Suprapubic skin (tissue), 4 donors: ENCODE measurements at places on chromosomes 1 and 21. TPM values are rescaled to one million over a fixed set of nuclear protein-coding genes. Genes with fewer than 3 reads are reported as not detected.

DNA sequence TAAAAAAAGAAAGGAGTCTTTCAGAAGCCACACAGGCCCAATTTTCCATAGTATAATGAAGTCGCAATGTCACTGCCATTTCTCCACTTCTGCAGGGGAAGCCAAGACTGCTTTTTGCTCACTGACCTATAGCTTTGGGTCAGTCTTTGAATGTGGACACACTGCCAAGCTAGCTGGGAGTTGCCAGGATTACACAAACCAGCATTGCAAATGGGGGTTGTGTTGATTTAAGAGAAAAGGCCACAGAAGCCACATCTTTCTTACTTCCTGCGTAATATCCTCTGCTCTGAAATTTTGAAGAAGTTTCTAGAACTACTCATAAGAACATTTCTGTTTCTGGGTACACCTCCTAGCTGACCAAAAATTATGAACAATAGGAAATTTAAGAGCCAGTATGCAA lies 45.8 kb upstream of the SAMSN1 start:
- H3K4me1 ChIP-seq = no peaks in the 10 kb centered on the region
- no peak overlapping the region for H3K27ac ChIP-seq
- no peak overlapping the region for H3K4me3 ChIP-seq
- no peaks in the 10 kb centered on the region for H3K27me3 ChIP-seq

DNA sequence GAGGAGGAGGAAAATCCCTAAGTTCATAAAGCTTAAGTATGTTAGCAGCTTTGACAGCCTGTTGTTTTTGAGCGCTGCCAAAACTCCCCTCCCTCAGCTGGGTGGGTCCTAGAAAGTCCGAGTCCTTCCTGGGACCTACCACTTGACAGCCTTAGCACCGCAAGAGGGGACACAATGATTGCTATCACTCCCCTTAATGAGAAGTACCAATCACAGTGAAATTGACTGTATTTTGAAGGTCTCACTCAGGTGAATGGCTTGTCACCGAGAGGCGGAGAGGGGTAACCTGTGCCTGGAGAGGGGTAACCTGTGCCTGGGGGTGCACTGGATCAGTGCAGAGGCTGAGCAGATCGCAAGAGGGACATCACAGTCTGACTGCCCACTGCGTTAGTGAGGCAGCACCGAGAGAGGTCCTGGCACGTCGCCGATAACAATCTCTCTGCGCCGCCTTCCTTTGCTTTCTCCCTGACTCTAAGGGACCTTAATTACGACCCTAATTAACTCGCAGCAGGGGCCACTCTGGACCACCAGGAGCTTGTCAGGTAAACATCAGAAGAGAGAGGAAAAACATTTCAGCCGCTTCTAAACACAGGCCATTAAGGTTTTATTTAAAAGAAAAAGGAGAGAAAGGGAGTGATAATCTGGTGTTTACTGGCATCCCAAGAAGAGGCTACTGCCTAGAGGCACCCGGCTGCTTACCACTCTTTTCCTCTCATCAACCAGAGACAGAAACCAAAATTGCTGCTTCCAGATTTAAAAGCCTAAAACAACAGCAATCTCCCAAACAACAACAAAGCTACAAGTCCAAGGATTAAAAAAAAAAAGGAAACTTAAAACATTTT lies 25.7 kb upstream of the KCNK1 start:
- H3K27me3 ChIP-seq = no peaks in the 10 kb centered on the region
- H3K36me3 ChIP-seq = no peaks in the 10 kb centered on the region
- no peak for DNase-seq

- H3K4me1 ChIP-seq = peaks cover 49% of the 10 kb centered on the region
- peak overlapping the region; percentile 20 for H3K27ac ChIP-seq
- peaks cover 20% of the 10 kb centered on the region for H3K36me3 ChIP-seq
- DNase-seq = no peak
These were observed 2.4 kb downstream of the SPRTN start for GRCh38 chr1:231340328-231341013.

DNA sequence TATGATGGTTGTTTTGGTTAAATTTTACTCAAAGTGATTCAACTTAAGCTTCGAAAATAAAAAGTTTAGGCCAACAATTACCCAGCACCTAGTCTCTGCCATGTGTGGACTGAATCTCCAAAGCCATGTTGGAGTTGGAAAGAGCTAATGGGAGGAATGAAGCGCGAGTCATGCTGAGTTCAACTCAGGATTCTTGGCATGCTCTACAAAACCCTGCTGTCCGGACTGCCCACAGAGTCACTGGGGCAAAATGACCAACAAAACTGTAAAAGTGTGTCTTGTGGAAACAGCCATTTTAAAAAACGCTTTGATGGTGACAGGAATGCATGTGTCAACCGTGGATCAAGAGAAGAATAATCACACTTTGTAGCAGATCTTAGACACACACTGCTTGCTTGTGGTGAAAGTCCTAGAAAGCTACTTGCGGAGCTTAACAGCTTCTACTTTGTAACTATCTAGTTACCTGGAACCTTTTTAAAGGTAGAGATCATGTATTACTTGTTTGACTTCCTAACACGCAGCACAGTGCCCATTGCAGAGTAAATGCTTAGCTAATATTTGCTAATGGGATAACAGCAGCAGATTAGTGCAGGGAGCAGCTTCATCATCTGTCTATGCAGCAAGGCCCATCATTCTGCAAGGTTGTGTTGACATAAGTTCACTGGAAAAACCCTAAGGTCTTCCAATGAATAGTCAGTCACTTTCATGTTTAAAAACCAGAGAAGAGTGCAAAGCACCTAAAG lies 7.0 kb upstream of the GBP6 start:
- no peaks in the 10 kb centered on the region for H3K27me3 ChIP-seq
- H3K4me3 ChIP-seq = no peak overlapping the region
- H3K4me1 ChIP-seq = peaks cover 3% of the 10 kb centered on the region
- no peak overlapping the region for H3K27ac ChIP-seq

DNA sequence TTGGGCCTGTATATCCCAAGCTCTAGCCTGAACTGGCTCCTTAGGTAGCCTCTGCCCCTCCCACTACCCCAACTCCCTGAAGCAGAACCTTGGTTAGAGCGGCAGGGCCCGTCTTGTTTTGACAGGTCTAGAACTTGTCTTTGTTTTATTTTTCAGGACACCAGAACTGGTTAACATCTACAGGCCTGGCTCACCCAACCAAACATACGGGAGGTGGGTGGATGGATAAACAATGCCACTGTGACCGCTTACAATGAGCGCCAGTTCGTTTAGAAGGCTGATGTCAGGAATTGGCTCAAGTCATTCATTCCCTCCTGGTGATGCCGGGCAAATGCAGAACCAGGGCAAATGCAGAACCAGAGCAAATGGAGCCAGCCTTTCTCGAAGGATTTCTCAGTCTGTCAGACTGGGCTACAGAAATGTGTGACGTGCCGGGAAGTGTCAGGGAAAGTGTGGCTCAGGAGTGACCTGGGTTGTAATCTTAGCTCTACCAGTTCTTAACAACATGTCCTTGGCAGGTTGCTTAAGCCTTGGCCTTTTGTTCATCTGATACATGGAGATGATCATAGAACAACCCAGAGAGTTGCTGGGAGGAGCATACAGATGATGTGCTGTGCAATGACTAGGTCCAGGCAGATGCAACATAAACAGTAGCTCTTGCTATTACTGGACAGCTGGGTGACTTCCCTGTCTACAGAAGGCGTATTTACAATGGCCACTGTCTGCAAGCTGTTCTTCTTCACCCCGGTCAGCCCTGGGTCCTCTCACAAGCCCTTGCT lies 30.5 kb upstream of the BTG2 start:
- H3K27me3 ChIP-seq = no peaks in the 10 kb centered on the region
- peak overlapping the region; percentile 86 for H3K27ac ChIP-seq
- no peak overlapping the region for H3K4me3 ChIP-seq
- H3K4me1 ChIP-seq = peaks cover 81% of the 10 kb centered on the region
- no peak for DNase-seq

DNA sequence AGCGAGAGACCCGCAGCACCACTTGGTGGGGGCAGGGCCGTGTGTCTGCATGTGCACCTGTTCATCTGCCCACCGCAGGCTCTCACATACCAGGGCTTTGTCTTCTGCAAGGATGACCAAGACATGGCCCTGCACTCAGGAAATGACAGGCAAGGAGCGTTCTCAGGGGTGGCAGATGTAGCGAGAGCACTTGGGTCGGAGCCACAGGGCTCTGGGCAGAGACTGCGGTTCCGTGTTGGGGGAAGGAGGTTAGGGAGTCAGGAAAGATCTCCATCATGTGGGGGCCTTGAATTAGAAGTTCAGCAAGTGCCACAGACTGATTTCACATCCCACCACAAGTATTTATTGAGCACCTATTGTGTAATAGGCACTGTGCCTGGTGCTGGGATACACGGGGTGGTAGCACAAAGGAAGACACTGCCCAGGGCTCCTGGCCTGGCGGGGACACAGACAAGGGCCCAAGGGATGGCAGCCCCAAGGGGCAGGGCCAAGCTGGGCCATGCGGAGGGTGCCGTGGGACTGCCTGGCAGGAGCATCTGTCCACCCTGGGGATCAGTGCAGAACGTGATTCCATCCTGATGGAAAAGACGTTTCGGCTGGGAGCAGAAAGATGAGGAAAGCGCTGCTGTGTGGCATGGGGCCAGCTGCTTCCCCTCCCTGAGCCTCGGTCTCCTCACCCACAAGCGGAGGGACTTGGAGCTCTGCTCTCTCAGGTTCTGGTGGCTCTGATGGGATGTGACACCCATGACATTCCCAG lies 11.4 kb upstream of the SPSB1 start:
- DNase-seq = no peak
- H3K36me3 ChIP-seq = no peaks in the 10 kb centered on the region
- H3K4me1 ChIP-seq = peaks cover 37% of the 10 kb centered on the region
- H3K27ac ChIP-seq = peak overlapping the region; percentile 1
- no peak overlapping the region for H3K4me3 ChIP-seq
- no peaks in the 10 kb centered on the region for H3K27me3 ChIP-seq

GRCh38 chr1:75188892-75189291 lies 54.7 kb downstream of the LHX8 start:
- no peak overlapping the region for H3K4me3 ChIP-seq
- H3K36me3 ChIP-seq = no peaks in the 10 kb centered on the region
- H3K4me1 ChIP-seq = no peaks in the 10 kb centered on the region
- no peak for DNase-seq
- H3K27me3 ChIP-seq = no peaks in the 10 kb centered on the region

- no peak for DNase-seq
- H3K4me3 ChIP-seq = no peak overlapping the region
- H3K27ac ChIP-seq = no peak overlapping the region
- H3K27me3 ChIP-seq = peaks cover 37% of the 10 kb centered on the region
- no peaks in the 10 kb centered on the region for H3K36me3 ChIP-seq
These were observed 60.2 kb upstream of the CFAP126 start for GRCh38 chr1:161427733-161428516.

GRCh38 chr1:23362218-23362713 lies 7.4 kb downstream of the ZNF436 start:
- peaks cover 62% of the 10 kb centered on the region for H3K36me3 ChIP-seq
- H3K27ac ChIP-seq = no peak overlapping the region
- H3K27me3 ChIP-seq = no peaks in the 10 kb centered on the region
- no peak for DNase-seq
- no peak overlapping the region for H3K4me3 ChIP-seq

- no peak overlapping the region for H3K27ac ChIP-seq
- no peaks in the 10 kb centered on the region for H3K27me3 ChIP-seq
- DNase-seq = no peak
- no peaks in the 10 kb centered on the region for H3K4me1 ChIP-seq
- no peak overlapping the region for H3K4me3 ChIP-seq
These were observed 1369.1 kb upstream of the ADGRL4 start for GRCh38 chr1:80375662-80376061.

DNA sequence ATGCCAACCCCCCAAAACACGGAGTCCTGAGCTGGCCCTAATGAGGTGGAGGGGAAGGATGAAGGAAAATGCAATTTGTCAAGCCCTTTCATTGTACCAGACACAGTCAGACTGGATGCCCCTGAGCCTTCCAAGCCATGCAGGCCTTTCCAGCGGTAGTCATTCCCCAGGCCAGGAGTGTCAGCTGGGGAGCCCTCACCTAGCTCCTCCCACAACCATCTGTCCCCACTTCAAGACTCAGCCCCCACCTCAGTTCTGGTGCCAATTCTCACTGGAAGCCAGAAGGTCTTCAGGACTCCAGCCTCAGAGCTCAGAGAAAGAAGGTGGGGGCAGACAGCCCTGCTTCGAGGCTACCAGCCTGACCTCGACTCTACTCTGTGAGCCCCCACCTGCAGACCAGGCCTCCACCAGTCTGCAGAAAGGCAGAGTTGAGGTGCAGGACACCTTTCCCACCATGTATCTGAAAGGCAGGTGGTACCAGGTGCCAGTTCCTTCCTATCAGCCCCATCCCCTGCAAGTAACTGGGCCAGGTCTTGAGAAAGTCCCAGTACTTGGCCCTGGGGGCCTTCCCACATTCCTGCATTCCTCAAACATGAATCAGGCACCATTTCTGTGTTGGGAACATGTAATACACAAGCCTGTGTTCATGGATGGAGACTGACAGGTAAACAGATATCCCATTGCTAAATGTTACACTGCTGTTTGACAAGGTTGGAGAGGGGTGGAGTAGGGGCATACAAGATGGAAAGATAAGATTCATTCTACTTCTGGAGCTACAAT lies 180.6 kb upstream of the EDN2 start:
- H3K27ac ChIP-seq = peak overlapping the region; percentile 44
- no peak overlapping the region for H3K4me3 ChIP-seq
- H3K27me3 ChIP-seq = no peaks in the 10 kb centered on the region
- DNase-seq = no peak

GRCh38 chr1:198015309-198015708 lies 98.1 kb downstream of the LHX9 start:
- H3K36me3 ChIP-seq = no peaks in the 10 kb centered on the region
- H3K4me3 ChIP-seq = no peak overlapping the region
- no peaks in the 10 kb centered on the region for H3K4me1 ChIP-seq
- H3K27ac ChIP-seq = no peak overlapping the region
- DNase-seq = no peak
- no peaks in the 10 kb centered on the region for H3K27me3 ChIP-seq

DNA sequence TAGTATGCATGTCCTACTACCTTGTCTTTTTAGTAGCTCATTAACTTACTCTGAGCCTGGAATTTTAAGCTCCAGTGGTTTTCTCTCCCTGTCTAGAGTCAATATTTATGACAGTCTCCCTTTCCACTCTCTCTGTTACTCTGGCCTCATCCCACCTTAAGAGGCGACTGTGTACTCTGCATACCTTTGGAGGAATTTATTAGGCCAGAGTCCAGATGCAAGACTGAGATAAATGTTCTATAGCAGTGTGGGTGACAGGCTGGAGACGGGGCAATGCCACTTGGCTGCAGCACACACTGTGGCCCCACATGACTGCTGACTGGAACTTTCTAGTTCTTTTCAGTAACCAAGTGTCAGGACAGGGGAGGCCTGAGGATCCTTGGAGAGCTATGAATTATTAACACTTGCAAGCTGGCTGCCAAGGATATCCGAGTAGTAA lies 4.1 kb upstream of the PDZK1 start:
- H3K27me3 ChIP-seq = no peaks in the 10 kb centered on the region
- H3K4me3 ChIP-seq = no peak overlapping the region

GRCh38 chr1:246856371-246856770 lies 75.4 kb downstream of the AHCTF1 start:
- no peak overlapping the region for H3K4me3 ChIP-seq
- H3K36me3 ChIP-seq = peaks cover 97% of the 10 kb centered on the region
- no peak for DNase-seq

GRCh38 chr1:3194760-3195479 lies 125.9 kb downstream of the PRDM16 start:
- no peak for DNase-seq
- H3K27ac ChIP-seq = no peak overlapping the region

- no peaks in the 10 kb centered on the region for H3K36me3 ChIP-seq
- no peak overlapping the region for H3K4me3 ChIP-seq
- no peak overlapping the region for H3K27ac ChIP-seq
These were observed 652.3 kb downstream of the PTPRC start for GRCh38 chr1:199291022-199291740.

DBT gene
- 12.3 TPM for total RNA-seq

AADACL4 gene
- not detected for total RNA-seq

IGSF3 gene
- total RNA-seq = 53.5 TPM

CELF3 gene
- not detected for total RNA-seq

GBP4 gene
- total RNA-seq = 2.1 TPM

PRMT2 gene
- total RNA-seq = 113 TPM

TMPRSS2 gene
- total RNA-seq = 5.9 TPM

DCST2 gene
- 36.0 TPM for total RNA-seq

NBL1 gene
- 197 TPM for total RNA-seq
